ENCODE measurements at places on chromosomes 1 and 21.

DNA sequence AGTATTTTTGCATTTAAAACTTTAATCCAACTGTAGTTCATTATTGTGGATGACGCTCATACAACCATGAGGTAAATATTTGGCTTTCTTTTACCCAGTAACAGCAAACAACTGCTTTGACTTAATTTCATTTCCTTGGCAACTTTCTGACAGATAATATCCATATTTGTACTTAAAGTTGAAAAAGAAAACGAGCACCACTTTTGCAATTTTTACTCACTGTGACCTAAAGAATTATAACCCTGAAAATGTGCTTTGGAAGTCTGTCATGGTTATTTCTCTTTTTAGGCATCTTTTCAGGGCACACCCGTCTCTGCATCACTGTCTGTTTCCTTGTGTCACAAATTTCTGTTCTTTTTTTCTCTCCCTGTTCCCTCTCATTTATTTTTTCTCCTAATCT is 918 bp upstream of the CD2 start:
- no peak for DNase-seq

- DNase-seq = no peak
These were observed 14.2 kb upstream of the TENT5B start for GRCh38 chr1:27026621-27027574.

- DNase-seq = no peak
These were observed 743.2 kb upstream of the RGS18 start for GRCh38 chr1:191414981-191415640.

GRCh38 chr1:196105901-196106300 is 502.3 kb downstream of the KCNT2 start:
- no peak for DNase-seq

- no peak for DNase-seq
These were observed 56.6 kb downstream of the ATP1B1 start for GRCh38 chr1:169163059-169163458.

DNA sequence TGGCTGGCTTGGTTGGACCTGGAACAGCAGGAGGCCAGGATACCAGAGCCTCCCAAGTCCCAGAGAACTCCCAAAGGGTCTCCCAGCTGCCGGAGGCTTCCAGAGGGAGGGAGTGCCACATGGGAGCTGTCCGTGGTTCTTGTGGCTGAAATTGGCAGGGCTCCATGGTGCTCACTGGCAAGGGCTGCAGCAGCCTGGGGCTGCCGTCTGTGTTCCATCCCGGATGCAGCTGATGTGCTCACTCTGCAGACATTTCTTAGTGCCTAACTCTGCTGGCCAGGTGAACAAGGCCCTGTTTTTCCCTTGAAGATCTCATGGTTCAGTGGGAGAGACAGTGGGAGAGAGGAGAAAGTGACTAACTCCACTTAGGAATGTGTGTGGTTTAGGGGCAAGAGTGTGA is 261.1 kb downstream of the CAMTA1 start:
- DNase-seq = no peak

DNA sequence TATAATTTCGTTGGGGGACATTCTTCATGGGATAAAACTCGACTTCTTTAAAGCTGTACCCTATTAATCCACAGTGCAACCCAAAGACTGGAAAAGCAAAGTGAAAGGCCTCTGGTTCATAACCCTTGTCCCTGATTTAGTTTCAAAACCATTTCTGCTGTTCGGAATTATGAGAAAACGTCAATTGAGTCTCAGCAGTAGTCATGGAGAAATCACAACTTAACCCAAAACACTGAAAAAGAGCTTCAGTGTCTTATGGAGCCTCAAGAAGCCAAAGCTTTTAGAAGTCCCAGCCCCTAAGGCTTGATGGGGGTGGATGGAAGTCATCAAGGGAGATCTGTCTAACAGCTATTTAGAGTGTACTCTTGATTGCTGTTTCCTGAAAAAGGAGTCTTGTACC is 73.5 kb upstream of the VCAM1 start:
- DNase-seq = no peak

- no peak for DNase-seq
These were observed 20.5 kb upstream of the RPTN start for GRCh38 chr1:152179566-152179965.

- DNase-seq = no peak
These were observed 17.8 kb downstream of the SLAMF7 start for GRCh38 chr1:160756849-160757201.

GRCh38 chr1:230884646-230885045 is 16.3 kb upstream of the C1orf198 start:
- no peak for DNase-seq

- DNase-seq = no peak
These were observed 2.1 kb downstream of the GJA8 start for GRCh38 chr1:147904726-147905125.

GRCh38 chr1:217876896-217877295 is 245.8 kb downstream of the SPATA17 start:
- DNase-seq = no peak

- DNase-seq = no peak
These were observed 18.0 kb downstream of the KIAA1614 start for GRCh38 chr1:180930687-180931086.

DNA sequence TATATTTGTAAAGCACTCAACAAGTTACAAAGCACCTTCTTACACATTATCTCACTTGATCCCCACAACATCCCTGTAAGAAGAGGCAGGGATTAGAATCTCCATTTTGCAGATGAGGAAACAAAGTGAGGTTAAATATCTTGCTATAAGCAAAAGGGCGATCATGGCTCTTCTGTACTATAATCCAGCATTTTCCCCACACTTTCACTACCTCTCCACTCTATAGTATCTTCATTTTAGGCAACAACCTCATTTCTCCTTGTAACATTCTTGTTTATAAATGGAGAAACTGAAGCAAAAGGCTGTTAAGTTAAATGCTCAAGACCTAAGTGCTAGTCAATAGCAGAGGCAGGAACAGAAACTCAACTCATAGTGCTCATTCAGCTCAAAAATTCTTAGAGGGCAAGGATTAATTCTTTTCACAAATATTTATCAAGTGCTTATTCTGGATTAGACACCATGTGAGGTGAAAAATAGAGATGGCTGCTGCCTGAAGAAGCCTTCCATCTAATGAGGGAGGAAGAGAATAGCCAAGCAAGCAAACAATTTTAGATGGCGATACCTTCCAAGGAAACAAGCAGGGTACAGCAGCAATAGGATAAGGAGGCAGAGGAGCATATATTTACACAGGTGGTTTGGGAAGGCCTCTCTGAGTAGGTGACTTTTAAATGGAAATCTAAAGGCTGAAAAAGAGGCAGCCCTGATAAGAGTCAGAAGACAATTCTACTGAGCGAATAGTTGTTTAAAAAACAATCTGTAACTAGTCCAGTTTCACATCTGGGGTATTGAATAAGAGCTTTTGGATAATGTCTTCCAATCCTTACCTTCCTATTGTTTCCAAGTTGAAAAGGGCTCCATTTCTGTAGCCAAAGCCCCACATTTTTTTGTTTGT is 3.5 kb downstream of the ERRFI1 start:
- no peak for DNase-seq

- peak; percentile 65 for DNase-seq
These were observed 812 bp upstream of the ARF1 start for GRCh38 chr1:228081578-228082213.

- no peak for DNase-seq
These were observed 30.1 kb downstream of the OLFML3 start for GRCh38 chr1:114009393-114009792.

GRCh38 chr1:75785320-75785982 is 605 bp upstream of the RABGGTB start:
- no peak for DNase-seq

DNA sequence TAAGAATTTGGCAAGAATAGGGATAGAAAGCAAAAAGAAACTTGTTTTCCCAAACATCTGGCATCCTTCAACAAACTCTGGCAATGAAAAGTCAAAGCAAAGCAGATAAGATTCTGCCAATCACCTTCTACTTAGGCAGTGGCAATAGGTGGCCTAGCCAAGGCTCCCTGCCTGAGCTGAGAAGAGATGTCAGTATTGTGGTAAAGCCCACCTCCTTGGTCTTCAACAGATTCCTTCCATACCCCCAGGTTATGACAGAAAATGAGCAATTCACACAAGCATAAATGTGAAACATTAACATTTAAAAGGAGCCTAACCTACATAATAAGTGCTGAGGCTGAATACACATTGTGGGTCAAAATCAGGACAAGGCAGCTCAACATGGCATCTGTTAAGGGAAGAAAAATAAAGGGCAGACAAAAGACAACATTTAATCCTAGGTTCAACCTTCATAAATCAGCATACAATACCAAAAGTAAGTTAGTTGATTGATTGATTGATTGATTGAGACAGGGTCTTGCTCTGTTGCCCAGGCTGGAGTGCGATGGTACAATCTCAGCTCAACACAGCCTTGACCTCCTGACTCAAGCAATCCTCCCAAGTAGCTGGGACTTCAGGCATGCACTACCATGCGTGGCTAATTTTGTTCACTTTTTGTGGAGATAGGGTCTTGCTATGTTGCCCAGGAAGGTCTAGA is 123.1 kb downstream of the AKT3 start:
- DNase-seq = no peak

- no peak for DNase-seq
These were observed 59.2 kb downstream of the TIAM1 start for GRCh38 chr21:31284797-31285397.

DNA sequence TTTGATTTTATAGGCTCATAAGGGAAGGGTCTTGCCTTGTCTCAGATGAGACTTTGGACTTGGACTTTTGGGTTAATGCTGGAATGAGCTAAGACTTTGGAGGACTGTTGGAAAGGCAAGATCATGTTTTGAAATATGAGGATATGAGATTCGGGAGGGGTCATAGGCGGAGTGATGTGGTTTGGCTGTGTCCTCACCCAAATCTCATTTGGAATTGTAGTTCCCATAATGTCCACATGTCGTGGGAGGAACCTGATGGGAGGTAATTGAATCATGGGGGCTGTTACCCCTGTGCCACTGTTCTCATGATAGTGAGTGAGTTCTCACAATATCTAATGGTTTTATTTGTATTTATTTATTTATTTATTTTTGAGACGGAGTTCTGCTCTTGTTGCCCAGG is 6.9 kb upstream of the CSDE1 start:
- no peak for DNase-seq

GRCh38 chr1:63674865-63675419 is 81.7 kb downstream of the PGM1 start:
- no peak for DNase-seq

DNA sequence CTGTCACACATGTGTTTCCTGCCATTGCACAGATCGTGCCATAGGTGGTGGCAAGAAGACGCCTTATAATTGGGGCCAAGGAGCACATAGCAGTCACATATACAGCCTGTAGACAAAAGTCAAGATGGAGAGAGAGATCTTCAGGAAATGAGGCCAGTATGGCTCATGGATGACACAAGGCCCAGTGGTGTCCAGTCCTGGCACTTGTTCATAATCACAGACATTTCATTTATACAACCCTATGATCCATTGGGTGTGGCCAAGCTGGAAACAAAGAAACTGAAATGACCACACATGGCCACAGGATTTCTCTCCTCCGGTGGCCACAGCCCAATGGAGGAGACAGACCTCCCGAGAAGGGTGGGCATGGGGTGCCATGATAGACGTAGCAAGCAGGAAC is 78.5 kb upstream of the KAZN start:
- no peak for DNase-seq

DNA sequence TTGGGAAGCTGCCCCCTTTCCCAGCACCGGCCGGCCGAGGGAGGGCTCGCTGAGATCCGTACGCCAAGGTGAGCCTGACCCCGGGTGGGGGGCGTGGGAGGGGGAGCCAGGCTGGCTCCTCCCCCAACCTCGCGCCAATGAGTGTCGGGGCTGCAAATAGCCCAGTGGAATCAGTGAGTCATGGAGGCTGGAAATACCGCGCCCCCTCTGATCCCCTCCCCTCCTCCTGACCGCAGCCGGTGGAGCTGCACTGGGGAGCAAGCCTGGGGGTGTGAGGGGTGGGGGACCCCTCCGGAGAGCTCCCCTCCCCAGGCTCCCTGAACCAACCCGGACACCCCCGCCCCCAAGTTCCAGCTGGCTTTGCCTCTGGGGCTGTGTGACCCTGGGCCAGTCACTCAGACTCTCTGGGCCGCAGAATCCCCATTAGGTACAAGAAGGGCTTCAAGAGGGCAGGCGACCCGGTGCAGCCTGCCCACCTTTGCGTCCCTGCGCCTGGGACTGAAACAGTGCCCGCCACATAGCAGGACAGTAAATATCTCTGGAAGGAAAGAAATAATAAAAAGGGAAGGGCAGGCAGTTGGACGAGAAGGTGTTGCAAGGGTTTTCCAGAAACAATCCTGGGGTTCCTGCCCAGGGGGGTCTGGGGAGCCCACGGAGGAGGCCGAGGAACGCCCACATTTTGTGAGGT is 4.5 kb downstream of the HSPB7 start:
- DNase-seq = peak; percentile 82

DNA sequence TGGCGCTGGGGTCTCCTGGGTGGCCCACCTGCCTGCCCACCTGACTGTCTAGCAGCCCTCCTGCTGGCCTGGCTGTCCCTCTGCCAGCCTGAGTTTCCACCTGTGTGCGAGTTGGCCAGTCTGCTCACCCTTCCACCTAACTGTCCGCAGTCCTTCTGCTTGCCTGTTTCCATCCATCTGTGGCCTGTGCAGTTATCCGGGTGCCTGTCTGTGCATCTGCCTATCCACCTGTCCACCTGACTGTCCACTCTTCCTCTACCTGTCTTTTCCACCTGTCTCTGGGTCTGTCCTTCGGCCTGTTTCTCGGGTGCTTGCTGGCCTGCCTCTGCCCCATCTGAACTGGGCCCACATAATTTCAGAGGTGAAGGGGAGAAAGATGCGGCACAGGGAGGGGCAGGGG is 1.9 kb downstream of the KCNQ4 start:
- no peak for DNase-seq

GRCh38 chr1:188127507-188127906 is 1298.8 kb downstream of the PLA2G4A start:
- DNase-seq = no peak

DNA sequence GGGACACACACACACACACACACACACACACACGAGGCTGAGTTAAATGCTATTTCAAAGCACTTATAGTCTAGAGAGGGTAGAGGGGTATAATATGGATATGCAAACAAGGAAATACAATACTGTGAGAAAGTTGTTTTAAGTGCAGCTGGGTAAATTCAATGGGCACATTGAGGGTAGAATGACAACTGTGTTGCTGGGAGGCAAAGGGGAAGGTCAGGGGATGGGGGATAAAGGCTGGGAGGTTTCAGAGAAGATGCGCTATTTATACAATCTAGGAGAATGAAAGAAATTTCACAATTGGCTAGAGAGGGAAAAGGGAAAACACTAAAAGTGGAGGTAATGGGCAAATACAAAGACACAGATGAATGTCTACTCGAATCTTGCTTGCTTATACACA is 19.4 kb downstream of the EXTL2 start:
- DNase-seq = no peak

DNA sequence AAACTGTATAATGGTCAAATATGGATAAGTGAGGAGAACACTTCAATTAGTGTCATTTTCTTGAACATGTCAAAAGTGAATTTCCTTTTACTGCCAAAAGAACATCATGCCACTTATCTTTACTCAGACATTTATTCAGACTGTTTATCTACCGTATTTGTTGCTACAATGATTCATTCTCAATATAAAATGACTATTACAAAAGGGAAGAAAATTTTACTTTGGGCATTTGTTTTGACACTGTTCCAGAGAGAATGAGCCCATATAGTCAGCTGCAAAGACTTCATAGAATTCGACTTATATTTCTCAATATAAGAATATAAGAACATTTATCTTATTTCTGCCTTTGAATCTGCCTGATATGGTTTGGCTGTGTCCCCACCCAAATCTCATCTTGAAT is 1699.1 kb downstream of the BRINP3 start:
- DNase-seq = no peak
